ENCODE measurements at places on chromosomes 3 and 15.

DNA sequence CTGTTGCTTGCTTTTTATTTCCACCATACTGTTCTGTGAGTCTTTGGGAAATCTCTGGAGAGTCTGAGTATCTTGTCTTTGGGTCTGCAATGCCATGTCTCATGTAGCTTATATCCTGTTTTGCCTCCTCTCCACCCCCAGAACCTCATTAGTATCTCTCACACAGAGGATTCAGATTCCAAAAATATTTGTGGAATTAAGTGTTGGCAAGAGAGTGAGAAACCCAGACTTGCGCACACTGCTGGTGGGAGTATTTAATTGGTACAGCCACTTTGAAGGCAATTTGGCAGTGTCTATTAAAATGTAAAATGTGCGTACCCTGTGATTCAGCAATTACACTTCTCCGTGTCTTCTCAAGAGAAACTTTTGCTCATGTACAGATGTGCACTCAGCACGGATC lies 68.6 kb downstream of the ZNF621 start:
- no peak for DNase-seq

DNA sequence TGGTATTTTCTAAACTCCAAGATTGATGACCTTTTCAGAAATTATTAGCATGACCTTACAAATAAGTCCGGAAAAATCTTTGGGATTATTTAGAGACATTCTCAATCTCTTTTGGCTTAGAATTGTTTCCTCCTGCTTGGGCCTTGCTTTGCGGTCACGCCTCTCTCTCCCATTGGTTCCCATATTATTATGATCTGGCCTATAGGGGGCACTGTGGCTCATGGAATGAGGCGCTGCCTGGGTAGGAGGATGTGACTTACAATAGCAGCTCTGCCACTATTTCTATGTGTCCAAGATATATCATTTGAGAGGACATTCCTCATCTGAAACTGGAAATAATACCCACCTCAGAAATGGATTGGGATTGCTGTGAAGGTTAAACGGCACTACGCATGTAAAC lies 464.9 kb downstream of the MFSD1 start:
- DNase-seq, result peak; percentile 45

DNA sequence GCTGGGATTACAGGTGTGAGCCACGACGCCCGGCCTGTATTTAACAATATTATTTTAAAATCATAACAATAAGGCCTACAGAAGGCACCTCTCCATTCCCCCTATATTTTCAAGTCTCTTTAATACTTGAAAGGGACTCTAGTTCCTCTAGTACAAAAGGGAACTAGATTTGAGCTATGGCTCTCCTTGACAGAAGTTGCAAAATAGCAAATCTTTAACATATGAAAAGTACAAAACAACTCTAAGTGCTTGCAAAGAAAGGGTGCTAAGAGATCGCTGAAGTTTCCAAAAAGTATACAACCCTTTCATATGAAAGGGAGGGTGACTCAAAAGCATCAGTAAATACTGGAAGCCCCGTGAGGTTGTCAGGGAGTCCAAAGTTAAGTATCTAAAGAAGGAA lies 23.8 kb downstream of the AP3S2 start:
- no peak for DNase-seq

- DNase-seq, result no peak
These were observed 35.8 kb downstream of the ABHD17C start for GRCh38 chr15:80730926-80731325.

DNA sequence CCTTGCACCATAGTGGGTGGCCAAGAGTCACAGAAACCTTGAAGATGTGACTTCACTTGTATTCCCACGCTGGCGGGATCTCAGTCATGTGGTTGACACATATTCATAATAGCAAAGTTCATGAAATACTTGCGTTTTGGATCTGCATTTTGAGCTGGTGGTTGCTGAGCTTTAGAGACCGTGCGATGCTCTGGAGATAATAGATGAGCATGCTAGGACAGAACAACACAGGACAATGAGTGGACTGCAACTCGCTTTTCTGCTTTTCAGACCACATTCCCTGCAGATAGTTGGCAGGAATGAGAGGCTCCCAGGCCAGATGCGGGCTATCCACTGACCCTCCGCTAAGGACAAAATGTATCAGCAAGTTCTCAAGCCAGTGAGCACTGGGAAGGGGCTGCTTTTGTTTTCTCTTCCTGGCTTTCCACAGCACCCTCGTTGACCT lies 13.8 kb upstream of the STARD5 start:
- no peak for DNase-seq

DNA sequence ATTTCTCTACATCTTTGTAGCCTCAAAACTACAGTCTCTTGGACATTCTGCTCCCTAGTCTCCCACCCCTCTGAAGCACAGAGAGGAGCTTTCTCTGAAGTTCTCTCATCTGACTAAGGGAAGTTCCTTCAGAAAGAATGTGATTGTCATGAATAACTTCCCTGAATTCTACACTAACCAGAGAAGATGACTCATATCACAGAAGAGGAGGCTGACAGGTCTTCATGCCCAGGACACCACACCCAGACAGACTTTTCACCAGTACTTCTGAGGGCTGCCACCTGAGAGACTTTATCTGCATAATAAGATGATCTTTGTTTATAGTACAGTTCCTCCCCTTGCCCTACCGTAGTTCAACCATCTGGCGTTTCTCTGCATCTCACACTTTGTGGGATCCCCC lies 52.8 kb downstream of the CDIN1 start:
- DNase-seq, result no peak

Data from activated naive CD4-positive, alpha-beta T cell treated with anti-CD3 and anti-CD28 coated beads for 36 hours (primary cell).